ENCODE measurements at places on chromosomes 3 and 15. TPM values are rescaled to one million over a fixed set of nuclear protein-coding genes. Genes with fewer than 3 reads are reported as not detected.

- no peak for DNase-seq
Observed at GRCh38 chr3:71207632-71208031, 375.9 kb downstream of the FOXP1 start.

- DNase-seq = no peak
Observed at GRCh38 chr3:134652886-134653630, 2.2 kb upstream of the KY start.

DNA sequence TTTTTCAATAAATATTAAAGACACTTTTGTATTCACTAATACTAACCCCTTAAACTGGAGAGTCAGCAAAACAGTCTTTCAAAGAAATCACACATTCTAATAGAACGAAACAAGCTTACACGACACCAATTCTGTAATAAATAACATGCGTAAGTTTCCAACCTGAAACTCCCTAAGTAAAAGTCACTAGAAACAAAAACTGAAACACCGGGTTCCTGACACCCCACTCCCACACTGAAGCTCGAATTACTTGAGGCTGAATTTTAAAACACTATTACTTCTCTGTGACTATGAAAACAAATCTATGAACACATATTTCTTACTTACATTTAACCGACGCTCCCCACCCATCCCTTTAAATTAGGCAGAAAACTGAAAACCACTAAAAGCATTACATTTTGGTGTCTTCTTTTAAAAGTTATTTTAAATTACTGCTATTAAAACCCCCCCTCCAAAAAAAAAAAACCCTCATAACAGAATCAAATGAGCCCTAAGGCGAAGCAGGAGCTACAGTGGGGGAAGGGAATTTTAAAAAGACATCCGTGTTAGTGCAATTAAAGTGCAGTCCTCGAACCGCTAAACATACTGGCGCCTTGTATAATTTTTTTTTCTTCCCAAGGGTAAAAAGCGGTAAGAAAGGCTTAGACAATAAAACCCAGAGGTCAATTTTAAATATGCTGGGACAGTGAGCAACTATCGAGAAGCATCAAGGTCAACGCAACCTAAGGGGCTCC lies 878 bp downstream of the SPPL2A start:
- no peak for DNase-seq

The STAB1 gene
- polyA plus RNA-seq = 122 TPM

DNA sequence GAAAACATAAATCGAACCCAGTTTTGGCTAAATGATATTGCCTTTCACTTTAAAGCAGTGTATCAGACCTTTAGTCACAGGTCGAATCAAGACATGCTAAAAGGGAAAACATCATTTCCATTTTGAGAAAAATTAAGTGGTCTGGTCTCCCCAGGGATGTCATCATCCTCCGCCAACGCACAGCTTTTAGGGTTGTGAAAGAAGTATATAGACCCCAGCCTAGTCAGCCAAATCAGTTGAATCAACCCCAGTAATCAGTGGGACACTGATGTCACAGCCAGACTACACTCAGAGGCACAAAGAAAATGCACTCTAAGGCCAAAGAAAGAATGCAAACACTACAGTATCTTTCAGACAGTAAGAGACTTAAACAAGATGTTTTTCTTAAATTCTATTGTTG lies 187.4 kb downstream of the ZIC4 start:
- no peak for DNase-seq

DNA sequence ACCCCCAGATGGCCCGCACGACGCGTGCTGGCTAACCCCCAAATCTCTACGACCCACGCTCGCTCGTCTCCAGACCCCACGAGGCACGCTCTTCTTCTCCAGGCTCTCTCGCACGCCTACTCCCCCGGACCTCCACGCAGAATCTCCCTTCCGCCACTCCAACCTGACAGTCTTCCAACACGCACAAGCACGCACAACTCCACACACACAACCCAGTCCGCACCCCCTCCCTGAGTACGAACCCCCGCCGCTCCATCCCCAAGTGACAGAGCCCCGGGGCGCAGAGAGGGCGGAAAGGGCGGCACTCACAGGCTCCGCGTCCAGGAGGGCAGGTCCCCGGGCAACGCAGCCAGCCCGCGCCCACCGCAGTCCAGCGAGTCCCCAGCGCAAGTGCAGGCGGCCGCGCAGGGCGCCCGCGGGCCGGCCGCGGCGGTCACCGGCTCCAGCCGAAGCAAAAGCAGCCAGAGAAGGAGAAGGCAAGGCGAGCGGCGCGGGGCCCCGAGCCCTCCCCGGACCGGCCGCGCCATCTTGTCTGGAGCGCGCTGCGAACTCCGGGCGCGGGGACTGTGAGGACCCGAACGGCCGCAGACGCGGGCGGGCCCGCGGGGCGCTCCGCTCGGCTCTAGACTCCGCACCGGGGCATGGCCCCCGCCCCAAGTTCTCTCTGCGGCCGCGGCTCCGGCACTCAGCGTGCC lies 794 bp downstream of the LRIG1 start:
- DNase-seq = peak; percentile 79

DNA sequence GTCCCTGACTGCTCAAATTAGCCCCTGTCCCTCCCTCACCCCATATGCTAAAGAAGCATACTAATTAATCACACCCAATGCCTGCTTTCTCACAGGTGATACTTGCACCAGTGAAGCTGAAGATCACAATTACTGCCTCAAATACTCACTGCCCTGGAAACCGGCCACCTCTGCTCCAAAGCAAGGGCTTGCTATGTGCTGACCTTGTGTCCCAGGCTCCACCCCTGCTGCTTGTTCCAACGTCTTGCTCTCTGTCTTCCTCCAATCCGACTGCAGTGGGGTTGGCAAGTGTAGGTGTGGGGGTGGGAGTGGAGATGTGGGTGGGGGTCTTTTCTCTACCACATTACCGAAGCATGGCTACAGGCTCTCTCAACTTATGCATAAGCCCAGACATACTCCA lies 55.7 kb upstream of the PSMD6 start:
- DNase-seq = no peak

The USP8 gene
- polyA plus RNA-seq = 18.4 TPM

- no peak for DNase-seq
Observed at GRCh38 chr3:172514678-172515077, 8.6 kb downstream of the TNFSF10 start.

DNA sequence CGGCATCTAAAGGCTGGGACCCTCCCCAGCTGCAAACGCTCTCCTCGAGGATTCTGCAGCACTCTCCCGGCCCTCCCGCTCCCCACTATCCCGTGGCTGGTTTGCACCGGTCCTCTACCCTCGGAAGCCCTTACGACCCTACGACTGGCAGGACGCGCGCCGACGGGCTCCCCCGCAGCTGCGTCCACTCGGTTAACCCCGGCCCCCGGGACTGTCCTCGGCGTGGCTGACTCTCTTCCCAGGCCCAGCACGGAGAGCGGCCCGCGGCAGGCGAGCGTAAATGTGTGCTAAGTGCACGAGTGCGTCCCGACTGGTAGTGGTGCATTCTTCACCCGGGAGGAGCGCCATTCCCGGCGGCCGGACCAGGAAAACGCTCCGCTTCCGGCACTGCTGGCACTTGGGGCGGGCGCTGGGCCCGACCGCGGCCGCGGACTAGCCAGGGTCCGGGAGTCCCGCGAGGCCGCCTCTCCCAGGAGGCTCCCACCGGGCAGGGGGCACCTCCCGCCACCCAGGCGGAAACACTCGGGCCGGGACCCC lies 508 bp downstream of the GORASP1 start:
- peak; percentile 76 for DNase-seq

- no peak for DNase-seq
Observed at GRCh38 chr3:110381992-110382391, 689.6 kb upstream of the NECTIN3 start.

DNA sequence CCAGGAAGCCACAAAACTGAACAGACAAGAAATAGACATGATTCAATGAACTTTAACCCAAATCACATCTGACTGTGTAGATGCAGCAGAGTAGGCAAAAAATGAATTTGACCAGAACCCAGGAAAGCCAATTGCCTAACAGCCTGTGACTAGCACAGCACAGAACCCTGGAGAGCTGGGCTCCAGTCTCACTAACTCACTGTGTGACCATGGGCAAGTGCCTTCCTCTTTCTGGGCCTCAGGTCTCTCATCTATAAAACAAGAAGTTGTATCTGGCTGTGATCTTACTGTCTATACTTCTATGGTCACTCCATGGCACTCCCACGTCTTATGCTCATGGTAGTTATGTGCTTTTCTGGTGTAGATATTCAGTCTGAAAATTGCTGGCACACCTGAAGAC lies 48.1 kb upstream of the USP3 start:
- no peak for DNase-seq

GRCh38 chr3:52056521-52056967 lies at the start of gene DUSP7:
TSS of gene DUSP7 (minus strand) at chr3:52056571. CDS start at chr3:52056366, 205 bp downstream.
- DNase-seq = peak; percentile 76

DNA sequence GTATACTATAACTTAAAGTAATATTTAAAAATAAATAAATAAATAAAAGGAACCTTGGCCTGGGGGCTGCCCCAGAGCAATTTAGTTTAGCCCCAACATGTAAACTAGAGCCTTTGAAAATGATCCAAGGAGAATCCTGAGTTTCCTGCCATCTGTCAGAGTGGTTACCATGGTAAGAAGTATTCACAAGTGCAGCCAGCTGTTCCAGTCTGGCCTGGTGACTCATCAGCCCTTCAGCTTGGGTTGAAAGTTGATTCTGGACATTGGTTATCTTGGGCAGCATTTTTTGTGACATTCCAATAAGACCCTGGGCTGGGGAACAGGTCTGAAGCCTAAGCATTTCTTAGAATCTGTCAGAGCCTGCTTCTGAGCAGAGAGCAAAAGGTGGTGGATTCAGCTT lies 72.7 kb upstream of the LRTM1 start:
- DNase-seq = no peak

- DNase-seq = no peak
Observed at GRCh38 chr15:85750319-85751290, 44.1 kb downstream of the KLHL25 start.

Data from pancreas (tissue), 10 donors.